ENCODE measurements at places on chromosomes 3 and 15.

DNA sequence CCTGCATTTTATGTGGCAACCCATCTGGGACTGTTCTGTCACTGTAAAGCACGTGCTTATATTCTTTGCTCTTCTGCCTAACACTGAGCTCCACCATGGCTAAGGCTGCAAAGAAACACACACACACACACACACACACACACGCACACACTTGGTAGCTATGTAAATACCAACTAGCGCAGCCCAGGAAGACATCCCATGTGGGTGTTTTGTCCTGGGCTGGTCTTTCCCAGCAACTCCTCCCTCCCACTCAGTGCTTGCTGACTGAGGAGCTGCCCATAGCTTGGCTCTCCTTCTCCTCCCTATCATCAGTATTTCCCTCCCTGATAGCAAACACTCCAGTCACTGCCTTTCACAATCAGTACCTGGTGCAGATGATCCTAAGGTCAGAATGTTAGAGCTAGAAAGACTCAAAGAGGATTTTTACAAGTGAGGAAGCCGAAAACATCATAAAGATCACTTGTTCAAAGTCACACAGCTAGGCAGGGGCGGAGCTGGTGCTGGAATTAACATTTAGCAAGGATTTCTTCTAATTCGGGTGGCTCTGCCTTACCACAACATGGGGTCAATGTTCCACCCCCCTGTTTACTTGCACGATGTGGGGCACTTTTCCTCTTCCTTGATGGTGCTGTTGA is 377.1 kb upstream of the TBL1XR1 start:
- DNase-seq: no peak

GRCh38 chr3:128369121-128369703 is 97.5 kb downstream of the DNAJB8 start:
- no peak for DNase-seq

- no peak for DNase-seq
Observed at GRCh38 chr3:141729240-141729639, 8.9 kb upstream of the RNF7 start.

GRCh38 chr3:136142592-136142991 is 53.5 kb downstream of the MSL2 start:
- no peak for DNase-seq

GRCh38 chr3:9909221-9910013 is 6.8 kb downstream of the IL17RE start:
- no peak for DNase-seq

DNA sequence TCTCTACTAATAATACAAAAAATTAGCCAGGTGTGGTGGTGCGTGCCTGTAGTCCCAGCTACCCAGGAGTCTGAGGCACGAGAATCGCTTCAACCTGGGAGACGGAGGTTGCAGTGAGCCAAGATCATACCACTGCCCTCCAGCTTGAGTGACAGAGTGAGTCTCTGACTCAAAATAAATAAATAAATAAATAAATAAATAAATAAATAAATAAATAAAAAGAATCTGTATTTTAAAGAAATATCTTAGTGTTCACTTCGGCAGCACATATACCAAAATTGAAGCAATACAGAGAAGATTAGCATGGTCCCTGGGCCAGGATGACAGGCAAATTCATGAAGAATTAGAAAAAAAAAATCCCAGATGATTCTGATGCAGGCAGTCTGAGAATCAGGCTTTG is 51.9 kb downstream of the ROBO2 start:
- no peak for DNase-seq

- DNase-seq: no peak
Observed at GRCh38 chr3:174198199-174198598, 660.9 kb upstream of the NAALADL2 start.

DNA sequence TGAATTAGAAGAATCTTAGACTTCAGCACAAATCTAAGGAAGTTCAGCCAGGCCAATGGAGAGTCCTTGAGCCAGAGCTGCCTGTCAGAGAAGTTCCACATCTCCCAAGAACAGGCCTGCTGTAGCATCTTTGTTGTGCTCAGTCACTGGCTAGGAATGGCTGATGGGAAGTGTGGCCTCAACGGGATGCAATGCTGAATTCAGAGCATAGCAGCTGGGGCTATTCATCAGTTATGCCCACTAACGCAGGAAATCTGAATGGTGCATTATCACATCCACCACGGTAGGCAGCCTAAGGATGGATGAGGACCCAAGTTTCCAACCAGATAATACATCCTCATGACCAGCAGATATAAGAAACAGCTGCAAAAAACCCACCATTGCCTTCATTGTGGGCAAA is 3.2 kb upstream of the EIF1B start:
- no peak for DNase-seq

DNA sequence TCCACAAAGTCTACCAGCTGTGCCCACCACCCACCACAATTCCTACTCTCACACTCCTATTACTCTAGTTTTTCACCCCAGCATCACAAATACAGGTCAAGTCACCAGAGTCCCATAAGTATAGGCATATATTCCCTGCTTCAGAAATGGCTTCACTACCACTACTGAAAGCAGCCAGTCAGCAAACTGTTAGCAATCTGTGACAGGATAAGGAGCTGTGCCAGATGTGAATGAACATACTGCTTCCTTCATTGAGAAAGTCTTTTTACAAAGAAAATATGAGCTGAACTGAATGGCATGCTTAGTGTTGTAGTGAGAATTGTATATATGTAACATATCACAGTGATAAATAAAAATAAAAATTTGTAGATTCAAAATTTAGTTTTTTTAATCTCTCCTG is 76.8 kb downstream of the C3orf85 start:
- no peak for DNase-seq

- DNase-seq: no peak
Observed at GRCh38 chr15:53158995-53159394, 368.9 kb upstream of the ONECUT1 start.

DNA sequence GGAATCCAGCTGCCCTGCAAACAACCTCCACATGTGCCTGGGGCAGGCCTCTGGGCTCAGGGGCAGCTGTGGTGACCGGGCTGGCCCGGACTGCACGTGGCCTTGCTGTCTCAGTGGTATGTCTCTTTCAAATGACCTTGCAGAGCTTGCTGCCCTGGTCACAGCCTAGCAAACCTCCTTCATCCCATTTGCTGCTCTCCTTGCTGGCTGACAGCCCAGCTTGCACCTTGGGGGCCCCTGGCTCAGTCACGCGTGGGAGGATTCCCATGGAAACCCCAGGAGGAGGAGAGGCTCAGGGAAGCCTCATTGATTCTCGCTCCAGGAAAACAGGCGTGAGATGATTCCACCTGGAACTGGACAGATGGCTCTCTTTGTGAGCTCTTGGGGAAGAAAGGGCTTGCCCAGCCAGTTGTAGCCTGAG is 5.6 kb downstream of the SPSB4 start:
- no peak for DNase-seq

GRCh38 chr15:83904107-83905040 is 250.5 kb downstream of the ADAMTSL3 start:
- no peak for DNase-seq

DNA sequence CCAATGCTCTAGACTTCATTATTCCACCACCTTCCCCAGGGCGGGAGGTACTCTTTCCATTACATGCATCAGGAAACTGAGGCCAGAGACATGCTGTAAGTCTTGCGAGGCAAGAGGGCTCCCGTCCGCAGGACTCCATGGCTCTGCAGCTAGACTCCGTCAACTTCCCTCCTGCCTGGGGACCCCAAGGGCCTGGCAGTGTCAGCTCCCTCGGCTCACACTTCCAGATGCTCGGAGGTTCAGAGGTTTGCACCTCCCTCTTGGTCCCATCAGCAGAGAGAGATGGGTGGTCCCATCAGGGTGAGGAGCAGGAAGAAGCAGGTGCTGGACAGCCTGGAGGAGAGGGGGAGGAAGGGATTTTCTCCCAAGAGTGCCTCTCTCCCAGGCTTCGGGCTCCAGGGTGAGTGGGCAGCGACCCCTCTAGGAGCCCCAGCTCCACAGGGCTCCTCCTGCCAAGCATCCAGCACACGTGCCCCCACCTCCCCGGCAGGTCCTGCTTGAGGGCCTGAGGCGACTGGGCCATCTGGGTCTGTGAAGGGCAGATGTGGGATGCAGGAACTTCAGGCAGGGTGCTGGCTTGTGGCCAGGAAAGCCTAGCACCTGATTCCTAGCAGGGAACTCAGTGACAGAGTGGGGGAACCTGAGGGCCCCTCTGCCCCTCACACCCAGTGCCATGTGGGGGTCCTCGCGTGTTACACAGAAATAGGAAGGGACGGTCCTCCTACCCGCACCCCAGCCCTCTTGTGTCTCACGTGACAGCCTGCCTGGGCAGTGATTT is 9.3 kb downstream of the PAK6 start:
- no peak for DNase-seq

GRCh38 chr3:120344349-120344748 is 4.8 kb downstream of the LRRC58 start:
- no peak for DNase-seq

DNA sequence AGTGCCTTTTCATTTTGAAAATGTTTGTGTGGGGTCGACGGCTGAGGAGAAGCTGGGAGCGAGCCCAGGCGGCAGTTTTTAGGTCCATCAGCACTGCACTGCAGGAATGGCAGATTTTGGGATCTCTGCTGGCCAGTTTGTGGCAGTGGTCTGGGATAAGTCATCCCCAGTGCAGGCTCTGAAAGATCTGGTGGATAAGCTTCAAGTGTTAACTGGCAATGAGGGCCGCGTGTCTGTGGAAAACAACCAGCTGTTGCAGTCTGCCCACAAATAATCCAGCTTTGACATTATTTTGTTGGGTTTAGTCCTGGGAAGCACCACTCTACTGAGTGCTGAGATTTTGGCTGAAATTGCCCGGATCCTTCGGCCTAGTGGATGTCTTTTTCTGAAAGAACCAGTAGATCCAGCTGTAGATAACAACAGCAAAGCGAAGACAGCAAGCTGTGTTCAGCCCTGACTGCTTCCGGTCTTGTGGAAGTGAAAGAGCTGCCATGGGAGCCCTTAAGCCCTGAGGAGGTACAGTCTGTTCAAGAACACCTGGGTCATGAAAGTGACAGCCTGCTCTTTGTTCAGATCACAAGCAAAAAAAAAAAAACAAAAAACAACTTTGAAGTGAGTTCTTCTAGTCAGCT is 13.1 kb upstream of the ANP32A start:
- DNase-seq: no peak

DNA sequence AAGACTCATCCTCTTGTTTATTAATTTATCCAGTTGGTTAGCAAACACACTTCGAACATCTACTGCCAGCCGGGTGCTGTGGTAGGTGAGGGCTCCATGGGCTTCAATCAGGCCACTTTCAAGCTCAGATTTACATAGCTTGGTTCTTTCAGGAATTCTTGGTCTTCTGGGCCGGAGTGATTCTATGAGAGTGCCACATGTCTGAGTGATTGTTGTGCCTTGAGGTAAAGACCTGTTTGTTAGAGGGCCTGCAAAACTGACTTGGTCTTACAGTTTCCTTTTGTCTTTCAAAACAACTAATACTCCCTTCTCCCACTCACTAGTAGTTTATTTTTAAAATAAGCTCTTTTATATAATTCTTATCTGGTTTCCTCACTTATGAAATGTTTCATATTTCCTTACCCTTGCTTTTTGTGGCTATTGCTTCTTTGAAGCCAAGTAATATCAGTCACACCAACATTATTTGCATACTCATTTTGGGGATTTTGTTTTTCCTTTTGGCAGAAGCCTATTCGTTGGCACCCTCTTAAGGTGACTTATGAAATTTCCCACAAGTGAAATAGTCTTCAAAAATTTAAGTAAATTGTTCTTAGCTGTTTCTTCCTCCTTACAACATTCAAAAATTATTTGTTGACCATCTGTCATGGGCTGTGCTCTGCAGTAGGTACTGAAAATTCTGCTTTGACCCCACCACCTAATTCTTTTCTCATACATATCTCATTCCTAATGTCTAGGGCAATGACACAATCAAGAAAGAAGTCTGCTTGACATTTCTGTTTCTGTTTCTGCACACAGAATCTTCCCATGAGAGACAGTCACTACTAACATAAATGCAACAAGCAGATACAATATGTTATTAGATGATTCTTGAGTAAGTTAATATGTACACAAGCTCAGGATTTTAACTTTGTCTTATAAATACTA is 120.2 kb downstream of the LRRC28 start:
- DNase-seq: no peak

DNA sequence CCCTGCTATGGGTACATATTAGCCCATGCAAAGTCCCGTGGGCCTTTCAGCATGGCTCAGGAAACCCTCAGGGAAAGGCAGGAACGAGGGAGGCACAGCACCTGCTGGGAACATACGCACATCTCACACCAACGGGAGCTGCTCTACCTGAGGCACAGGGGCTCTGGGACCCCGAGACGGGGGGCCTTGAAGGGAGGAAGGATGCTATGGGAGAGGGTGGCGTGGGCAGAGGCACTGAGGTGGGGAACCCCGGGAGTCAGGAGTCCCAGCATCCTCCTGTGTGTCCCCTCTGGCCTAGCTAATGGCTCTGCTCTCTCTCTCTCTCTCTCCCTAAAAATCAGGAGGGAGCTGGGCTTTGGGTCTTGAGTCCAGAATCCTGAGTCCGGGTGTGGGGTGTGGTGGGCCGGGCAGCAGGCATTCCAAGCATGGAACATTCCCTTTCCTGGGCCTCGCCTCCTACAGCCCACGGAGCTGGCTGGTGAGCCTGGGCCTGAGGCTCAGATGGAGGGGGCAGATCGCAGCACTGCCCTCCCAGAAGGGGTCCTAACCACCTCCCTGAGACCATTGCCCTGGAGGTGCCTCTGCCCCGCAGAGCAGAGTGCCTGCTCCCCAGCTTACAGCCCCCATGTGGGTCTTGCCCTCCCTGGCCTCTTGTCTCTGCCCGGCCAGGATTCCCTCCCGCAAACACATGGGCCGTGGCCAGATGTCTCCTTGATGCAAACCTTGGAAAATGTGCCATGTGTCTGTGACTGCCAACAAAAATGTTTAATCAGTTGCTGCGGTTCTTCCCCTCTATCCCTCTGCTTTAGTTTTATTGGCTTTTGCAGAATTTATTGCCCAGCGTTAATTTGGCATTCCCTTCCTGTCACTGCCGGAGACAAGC is 101.6 kb downstream of the TMEM266 start:
- no peak for DNase-seq

DNA sequence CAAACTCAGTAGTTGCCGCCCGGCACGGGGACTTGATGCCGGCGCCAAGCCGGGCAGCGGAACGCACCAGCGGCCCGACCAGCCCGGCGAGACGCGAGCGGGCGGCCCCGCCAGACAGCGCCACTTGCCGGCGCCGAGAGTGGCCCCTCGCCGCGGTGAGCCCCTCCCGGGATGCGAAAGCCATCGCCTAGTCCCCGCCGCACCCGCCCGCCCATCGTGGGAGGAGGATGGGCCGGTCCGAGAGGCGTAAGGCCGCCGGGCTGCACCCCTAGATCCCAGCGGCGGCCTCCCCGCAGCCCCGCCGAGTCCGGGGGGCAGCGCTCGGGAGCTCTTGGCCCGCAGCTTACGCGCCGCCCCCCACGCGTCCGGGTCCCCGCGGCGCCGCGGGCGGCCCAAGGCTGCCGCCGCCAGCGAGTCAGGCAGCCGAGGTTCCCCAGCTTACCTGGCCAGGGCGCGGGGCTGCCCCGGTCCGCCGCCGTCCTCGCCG is 609 bp downstream of the GOLGA8A start:
- DNase-seq: peak; percentile 17

DNA sequence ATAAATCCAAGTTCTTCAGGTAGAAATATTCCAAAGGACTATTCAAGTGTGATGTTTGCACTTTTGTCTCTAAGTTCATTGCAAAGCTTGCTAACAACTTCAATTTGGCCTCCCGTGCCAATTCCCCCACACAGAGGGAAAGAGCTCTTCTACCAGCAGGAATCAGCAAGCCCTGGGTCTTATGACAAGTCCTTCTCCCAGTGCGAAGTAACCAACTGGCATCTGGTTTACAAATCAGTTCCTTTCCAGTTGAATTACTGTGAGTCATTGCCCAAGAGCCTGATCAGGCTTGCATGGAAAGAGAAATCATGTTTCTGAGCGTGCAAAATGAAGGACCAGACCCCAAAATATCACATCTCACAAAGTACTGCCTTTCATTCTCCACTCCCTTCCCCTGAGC is 62.7 kb upstream of the SLCO3A1 start:
- no peak for DNase-seq
